ENCODE measurements at places on chromosomes 12 and 14.

GRCh38 chr12:33486058-33486457, 46.4 kb upstream of the SYT10 start:
- no peaks in the 10 kb centered on the region for H3K27me3 ChIP-seq
- no peak overlapping the region for H3K4me3 ChIP-seq
- H3K4me1 ChIP-seq: no peaks in the 10 kb centered on the region
- H3K36me3 ChIP-seq: no peaks in the 10 kb centered on the region
- no peak overlapping the region for H3K27ac ChIP-seq
- no peak for DNase-seq

- H3K4me1 ChIP-seq: no peaks in the 10 kb centered on the region
- DNase-seq: no peak
- no peak overlapping the region for H3K27ac ChIP-seq
- no peaks in the 10 kb centered on the region for H3K27me3 ChIP-seq
- no peak overlapping the region for H3K4me3 ChIP-seq
- no peaks in the 10 kb centered on the region for H3K36me3 ChIP-seq
These were observed 82.6 kb upstream of the COCH start for GRCh38 chr14:30791522-30792351.

- H3K27me3 ChIP-seq: no peaks in the 10 kb centered on the region
- peaks cover 4% of the 10 kb centered on the region for H3K4me1 ChIP-seq
- no peak for DNase-seq
- H3K36me3 ChIP-seq: no peaks in the 10 kb centered on the region
These were observed 7.6 kb upstream of the STK38L start for GRCh38 chr12:27236498-27236897.

DNA sequence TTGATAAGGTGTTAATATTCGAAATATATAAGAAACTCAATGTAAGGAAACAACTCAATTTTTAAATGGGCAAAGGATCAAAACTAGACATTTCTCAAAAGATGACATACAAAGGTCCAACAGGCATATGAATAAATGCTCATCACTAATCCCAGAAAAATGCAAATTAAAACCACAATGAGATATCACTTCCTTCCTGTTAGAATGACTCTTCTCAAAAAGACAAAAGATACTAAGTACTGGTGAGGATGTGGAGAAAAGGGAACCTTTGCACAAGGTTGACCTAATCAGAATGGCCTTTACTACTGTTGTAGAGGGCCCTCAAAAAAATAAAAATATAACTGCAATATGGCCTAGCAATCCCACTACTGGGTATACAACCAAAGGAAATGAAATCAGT, 383.4 kb downstream of the KCNH5 start:
- H3K4me1 ChIP-seq: peaks cover 10% of the 10 kb centered on the region
- H3K27me3 ChIP-seq: no peaks in the 10 kb centered on the region
- no peak for DNase-seq
- H3K36me3 ChIP-seq: no peaks in the 10 kb centered on the region

DNA sequence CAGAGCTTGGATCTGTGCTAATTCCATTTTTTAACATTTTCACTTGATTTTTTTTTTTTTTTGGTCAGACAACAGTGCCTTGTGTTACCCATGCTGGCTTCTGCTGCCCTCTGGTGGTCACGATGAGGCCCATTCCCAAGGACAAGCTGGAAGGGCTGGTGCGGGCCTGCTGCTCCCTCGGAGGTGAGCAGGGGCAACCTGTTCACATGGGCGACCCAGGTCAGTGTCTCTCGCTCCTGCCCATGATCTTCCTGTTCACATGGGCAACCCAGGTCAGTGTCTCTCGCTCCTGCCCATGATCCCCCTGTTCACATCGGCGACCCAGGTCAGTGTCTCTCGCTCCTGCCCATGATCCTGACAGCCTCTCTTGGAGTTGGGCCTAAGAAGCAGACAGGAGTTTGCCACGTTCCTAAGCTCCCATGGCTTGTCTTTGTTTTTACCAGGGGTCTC, 59.4 kb downstream of the DGLUCY start:
- peaks cover 2% of the 10 kb centered on the region for H3K36me3 ChIP-seq
- peak; percentile 89 for DNase-seq
- no peaks in the 10 kb centered on the region for H3K27me3 ChIP-seq
- no peak overlapping the region for H3K4me3 ChIP-seq

GRCh38 chr14:91947475-91948184, at the start of gene FBLN5:
TSS of gene FBLN5 (minus strand) at chr14:91947694. CDS start at chr14:91947229, 465 bp downstream.
- H3K36me3 ChIP-seq: peaks cover 2% of the 10 kb centered on the region
- 0 out of 2 replicates have a peak, but pooled peaks cover 4% of the 10 kb centered on the region for H3K4me1 ChIP-seq
- H3K27ac ChIP-seq: no peak within 1 kb of the TSS

- no peak overlapping the region for H3K27ac ChIP-seq
- no peak for DNase-seq
- H3K4me3 ChIP-seq: no peak overlapping the region
These were observed 257.5 kb upstream of the HMGA2 start for GRCh38 chr12:65566751-65567150.

DNA sequence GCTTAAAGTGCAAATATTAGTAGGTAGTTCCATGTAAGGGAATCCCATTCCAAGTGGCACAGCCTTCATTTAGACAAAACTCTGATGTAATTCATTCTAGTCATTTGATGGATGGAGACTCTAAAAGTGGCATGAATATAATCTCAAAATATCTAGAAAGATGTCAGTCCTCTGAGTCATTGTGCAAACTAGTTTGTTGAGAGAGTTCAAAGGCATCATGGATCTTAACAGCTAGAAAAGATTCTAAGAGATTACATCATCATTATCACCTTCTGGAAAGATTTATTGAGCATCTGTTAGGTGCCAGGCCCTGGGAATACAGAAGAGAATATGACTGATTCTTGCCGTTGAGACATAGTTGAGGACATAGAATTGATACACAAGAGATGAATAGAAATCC, 30.7 kb downstream of the CRADD start:
- no peak overlapping the region for H3K4me3 ChIP-seq
- H3K27me3 ChIP-seq: no peaks in the 10 kb centered on the region
- H3K27ac ChIP-seq: no peak overlapping the region
- DNase-seq: no peak
- no peaks in the 10 kb centered on the region for H3K4me1 ChIP-seq

All from H9 (cell line).